ENCODE measurements at places on chromosomes 2 and 18. TPM values are rescaled to one million over a fixed set of nuclear protein-coding genes. Genes with fewer than 3 reads are reported as not detected.

DNA sequence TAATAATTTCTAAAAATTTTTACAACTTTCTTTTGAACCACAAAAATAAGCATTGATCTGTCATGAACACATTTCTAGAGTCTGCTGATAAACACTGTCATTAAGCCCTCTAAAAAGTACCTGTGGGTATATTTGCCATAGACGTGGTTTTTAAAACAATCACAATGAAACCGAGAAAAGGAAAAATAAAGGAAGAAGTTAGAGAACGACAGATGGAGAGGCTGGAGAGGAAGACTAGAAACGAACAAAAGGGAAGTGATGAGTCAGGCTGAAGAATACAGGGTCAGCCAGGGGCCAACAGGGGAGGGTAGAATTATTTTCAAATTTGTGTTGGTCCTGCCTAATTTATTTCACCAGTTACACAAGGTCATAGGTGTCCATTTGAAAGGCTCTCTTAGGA is 62.0 kb downstream of the MYL12B start:
- no peaks in the 10 kb centered on the region for H3K27me3 ChIP-seq
- H3K27ac ChIP-seq = no peak overlapping the region
- no peak for DNase-seq
- H3K4me1 ChIP-seq = no peaks in the 10 kb centered on the region

- H3K36me3 ChIP-seq = no peaks in the 10 kb centered on the region
- H3K4me1 ChIP-seq = no peaks in the 10 kb centered on the region
- no peak overlapping the region for H3K27ac ChIP-seq
- no peak for DNase-seq
These were observed 119.2 kb downstream of the VAPA start for GRCh38 chr18:10033016-10033399.

GRCh38 chr18:58998401-58999203 is 133.9 kb downstream of the ZNF532 start:
- no peaks in the 10 kb centered on the region for H3K27me3 ChIP-seq
- no peak overlapping the region for H3K4me3 ChIP-seq
- no peaks in the 10 kb centered on the region for H3K4me1 ChIP-seq
- H3K36me3 ChIP-seq = no peaks in the 10 kb centered on the region
- peak; percentile 14 for DNase-seq

Gene RND3
- 41.6 TPM for total RNA-seq
